Endothelial cell (in vitro differentiated cells): ENCODE measurements at places on chromosomes 4 and X. TPM values are rescaled to one million over a fixed set of nuclear protein-coding genes. Genes with fewer than 3 reads are reported as not detected.
A peak's percentile ranks its signal among the peaks of the same experiment; 100 is the strongest.

The IBSP gene
- not detected for total RNA-seq

The CRMP1 gene
- total RNA-seq, result 71.2 TPM

GRCh38 chr4:83629945-83630721 lies 94.2 kb downstream of the GPAT3 start:
- no peak for DNase-seq
- H3K36me3 ChIP-seq, result no peaks in the 10 kb centered on the region
- H3K4me3 ChIP-seq, result no peak overlapping the region
- H3K27me3 ChIP-seq, result no peaks in the 10 kb centered on the region
- H3K27ac ChIP-seq, result peak overlapping the region; percentile 80

DNA sequence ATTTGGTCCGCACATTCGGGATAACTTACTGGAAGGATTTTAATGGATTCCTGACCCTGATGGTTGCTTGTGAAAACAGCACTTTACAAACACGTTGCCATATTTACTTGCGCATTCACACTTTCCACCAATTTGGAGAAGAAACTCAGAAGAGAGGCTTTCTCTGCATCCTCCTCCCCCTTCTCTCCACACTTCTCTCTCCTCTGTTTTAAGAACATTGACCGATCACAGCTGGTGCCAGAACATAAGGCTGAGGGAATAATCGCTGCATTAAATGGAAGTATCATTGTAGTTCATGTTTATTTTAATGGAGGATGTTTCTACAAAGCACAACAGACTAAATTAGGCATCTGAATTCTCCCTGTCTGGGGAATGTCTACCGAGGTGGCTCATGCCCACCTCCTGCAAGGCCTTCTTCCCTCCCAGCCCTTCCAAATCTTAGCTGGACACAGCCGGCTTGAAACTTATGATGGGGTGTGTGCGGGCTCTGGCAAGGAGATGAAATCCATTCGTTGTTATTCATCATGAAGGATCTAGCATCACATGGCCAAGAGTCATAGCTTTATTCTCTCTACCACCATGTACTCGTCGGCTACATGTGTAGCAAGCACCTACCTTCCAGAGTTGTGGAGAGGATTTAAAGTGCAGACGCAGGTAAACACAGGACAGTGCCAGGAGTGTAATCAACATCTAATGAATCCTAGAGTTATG lies 204.1 kb downstream of the LDB2 start:
- no peak overlapping the region for H3K4me3 ChIP-seq
- peaks cover 43% of the 10 kb centered on the region for H3K36me3 ChIP-seq
- H3K27ac ChIP-seq, result peak overlapping the region; percentile 23

GRCh38 chr4:61079427-61079826 lies 120.7 kb upstream of the ADGRL3 start:
- no peaks in the 10 kb centered on the region for H3K4me1 ChIP-seq
- H3K27me3 ChIP-seq, result no peaks in the 10 kb centered on the region
- DNase-seq, result no peak
- no peak overlapping the region for H3K4me3 ChIP-seq

DNA sequence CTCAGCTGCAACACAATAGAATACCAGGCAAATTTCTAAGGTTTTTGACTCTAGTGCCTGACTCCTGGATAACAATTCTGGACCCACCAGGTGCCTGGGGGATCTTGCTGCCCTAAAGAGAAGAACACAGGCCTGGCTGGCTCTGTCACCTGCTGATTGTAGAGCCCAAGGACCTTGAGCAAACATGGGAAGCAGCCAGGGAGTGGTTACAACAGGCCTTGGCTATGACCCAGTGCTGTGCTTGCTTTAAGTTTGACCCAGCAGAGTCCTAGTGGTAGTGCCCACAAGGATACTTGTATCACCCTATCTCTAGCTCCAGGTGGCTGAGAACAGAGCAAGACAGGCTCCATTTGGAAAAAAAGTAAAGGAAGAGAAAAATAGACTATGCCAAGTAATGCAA lies 176.8 kb upstream of the DCAF12L2 start:
- H3K36me3 ChIP-seq, result no peaks in the 10 kb centered on the region
- H3K27ac ChIP-seq, result no peak overlapping the region
- no peaks in the 10 kb centered on the region for H3K27me3 ChIP-seq
- H3K4me3 ChIP-seq, result no peak overlapping the region
- H3K4me1 ChIP-seq, result no peaks in the 10 kb centered on the region
- DNase-seq, result no peak

DNA sequence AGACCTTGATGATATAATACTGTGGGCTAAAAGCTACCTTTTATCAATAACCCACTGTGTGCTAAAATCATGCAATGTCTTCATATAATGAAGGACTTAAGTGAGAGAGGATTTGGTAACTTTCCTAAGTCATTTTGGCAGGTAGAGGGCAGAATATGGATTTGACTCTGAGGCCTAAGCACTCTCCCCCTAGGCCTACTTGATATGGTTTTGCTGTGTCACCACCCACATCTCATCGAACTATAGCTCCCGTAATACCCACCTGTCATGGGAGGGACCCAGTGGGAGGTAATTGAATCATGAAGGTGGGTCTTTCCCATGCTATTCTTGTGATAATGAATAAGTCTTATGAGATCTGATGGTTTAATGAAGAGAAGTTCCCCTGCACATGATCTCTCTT lies 229.7 kb downstream of the GBA3 start:
- no peaks in the 10 kb centered on the region for H3K36me3 ChIP-seq
- no peak overlapping the region for H3K4me3 ChIP-seq
- no peak for DNase-seq
- H3K27ac ChIP-seq, result peak overlapping the region; percentile 21
- H3K27me3 ChIP-seq, result no peaks in the 10 kb centered on the region

DNA sequence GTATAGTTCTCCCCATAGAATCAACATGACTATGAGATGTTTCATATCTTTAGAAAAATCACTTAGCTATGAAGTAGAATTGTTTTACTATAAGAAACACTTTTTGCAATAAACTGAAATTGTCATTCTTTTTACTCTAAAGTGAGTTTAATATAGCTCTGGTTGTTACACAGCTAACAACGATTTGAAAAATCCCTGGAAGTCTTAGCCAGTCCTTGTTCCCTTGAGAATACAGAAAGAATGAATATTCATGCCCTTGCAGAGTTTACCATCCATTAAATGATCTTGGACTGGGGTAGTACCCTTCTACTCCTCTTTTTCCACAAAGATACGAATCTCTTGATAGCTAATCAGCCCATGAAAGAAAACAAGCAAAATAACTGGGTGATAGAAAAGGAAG lies 141.8 kb downstream of the JADE1 start:
- H3K36me3 ChIP-seq, result peaks cover 3% of the 10 kb centered on the region
- H3K4me1 ChIP-seq, result peaks cover 8% of the 10 kb centered on the region
- no peak overlapping the region for H3K4me3 ChIP-seq
- H3K27ac ChIP-seq, result no peak overlapping the region

- no peaks in the 10 kb centered on the region for H3K36me3 ChIP-seq
- H3K4me1 ChIP-seq, result peaks cover 7% of the 10 kb centered on the region
- no peak overlapping the region for H3K27ac ChIP-seq
- no peak overlapping the region for H3K4me3 ChIP-seq
- DNase-seq, result peak; percentile 46
Observed at GRCh38 chr4:164935363-164935762, 42.1 kb downstream of the TRIM61 start.

The ADH1A gene
- not detected for total RNA-seq

The SCML2 gene
- 26.0 TPM for total RNA-seq

- H3K4me1 ChIP-seq, result no peaks in the 10 kb centered on the region
- DNase-seq, result no peak
- H3K4me3 ChIP-seq, result no peak overlapping the region
- no peaks in the 10 kb centered on the region for H3K27me3 ChIP-seq
- H3K27ac ChIP-seq, result no peak overlapping the region
Observed at GRCh38 chrX:40877887-40878286, 142.5 kb upstream of the MED14 start.

GRCh38 chrX:69724307-69724706 lies 108.4 kb downstream of the EDA start:
- no peaks in the 10 kb centered on the region for H3K36me3 ChIP-seq
- H3K27ac ChIP-seq, result no peak overlapping the region
- H3K4me1 ChIP-seq, result no peaks in the 10 kb centered on the region

DNA sequence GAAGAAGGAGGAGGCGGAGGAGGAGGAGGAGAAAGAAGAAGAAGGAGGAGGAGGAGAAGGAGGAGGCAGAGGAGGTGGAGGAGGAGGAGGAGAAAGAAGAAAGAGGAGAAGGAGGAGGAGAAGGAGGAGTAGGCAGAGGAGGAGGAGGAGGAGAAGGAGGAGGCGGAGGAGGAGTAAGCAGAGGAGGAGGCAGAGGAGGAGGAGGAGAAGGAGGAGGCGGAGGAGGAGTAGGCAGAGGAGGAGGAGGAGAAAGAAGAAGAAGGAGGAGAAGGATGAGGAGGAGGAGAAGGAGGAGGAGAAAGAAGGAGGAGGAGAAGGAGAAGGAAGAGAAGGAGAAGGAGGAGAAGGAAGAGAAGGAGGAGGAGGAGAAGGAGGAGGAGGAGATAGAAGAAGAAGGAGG lies 19.9 kb downstream of the MRFAP1 start:
- H3K27ac ChIP-seq, result no peak overlapping the region
- peaks cover 6% of the 10 kb centered on the region for H3K27me3 ChIP-seq
- no peak overlapping the region for H3K4me3 ChIP-seq
- H3K4me1 ChIP-seq, result no peaks in the 10 kb centered on the region
- no peaks in the 10 kb centered on the region for H3K36me3 ChIP-seq
